ENCODE measurements at places on chromosomes 2 and 18.

DNA sequence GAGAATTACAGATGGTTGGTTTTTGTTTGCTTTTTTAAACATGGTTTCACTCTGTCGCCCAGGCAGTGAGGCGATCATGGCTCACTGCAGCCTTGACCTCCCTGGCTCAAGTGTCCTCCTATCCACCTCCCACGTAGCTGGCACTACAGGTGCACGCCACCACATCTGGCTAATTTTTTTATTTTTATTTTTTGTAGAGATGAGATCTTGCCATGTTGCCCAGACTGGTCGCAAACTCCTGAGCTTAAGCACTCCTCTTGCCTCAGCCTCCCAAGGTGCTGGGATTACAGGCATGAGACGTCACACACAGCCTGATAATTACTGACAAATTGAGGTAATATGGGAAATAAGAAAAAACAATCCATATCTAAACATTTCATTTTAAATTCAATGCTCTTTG is 110.5 kb upstream of the ZSWIM2 start:
- DNase-seq, result no peak

GRCh38 chr2:201363857-201364560 is 6.9 kb upstream of the FLACC1 start:
- peak; percentile 73 for DNase-seq

DNA sequence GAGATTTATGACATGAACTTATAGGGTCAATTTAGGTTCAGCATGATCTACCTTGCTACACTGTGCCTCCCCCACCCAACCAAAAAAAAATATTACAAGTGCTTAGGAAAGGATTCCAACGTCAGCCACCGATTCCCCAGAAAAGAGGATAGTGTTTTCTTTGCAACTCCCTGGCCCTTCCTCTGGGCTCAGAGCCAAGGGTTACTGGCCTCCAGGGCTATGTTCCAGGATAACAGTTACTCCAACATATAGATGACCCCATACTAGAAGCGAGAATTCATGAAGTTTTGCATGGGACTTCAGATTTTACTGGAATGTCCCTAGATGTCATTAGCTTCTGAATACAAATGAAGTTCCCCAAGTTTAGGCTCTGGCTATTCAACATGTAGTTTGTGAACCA is 172.1 kb downstream of the UPP2 start:
- no peak for DNase-seq

GRCh38 chr2:190535121-190535439 is 558 bp upstream of the NEMP2 start:
- DNase-seq, result no peak

DNA sequence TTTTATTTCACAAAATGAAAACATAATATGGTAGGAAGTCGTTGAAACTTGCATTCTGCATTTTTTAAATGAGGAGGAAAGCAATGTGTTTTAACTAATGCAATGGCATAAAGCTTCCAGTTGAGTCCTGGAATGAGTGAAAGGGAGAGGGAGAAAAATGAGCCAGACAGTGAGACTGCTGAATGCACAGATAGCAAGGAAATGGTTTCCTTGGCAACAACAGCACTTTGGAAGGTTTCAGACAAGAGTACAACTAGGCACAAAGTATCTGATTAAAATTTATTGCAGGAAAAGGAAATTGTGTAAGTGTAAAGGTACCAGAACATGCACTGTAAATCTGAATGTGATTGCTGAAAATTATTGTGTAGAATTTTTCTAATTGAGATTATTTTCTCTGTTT is 320.1 kb upstream of the KYNU start:
- DNase-seq, result peak; percentile 2

- no peak for DNase-seq
Measured at GRCh38 chr2:136324966-136325365, 207.0 kb upstream of the CXCR4 start.

DNA sequence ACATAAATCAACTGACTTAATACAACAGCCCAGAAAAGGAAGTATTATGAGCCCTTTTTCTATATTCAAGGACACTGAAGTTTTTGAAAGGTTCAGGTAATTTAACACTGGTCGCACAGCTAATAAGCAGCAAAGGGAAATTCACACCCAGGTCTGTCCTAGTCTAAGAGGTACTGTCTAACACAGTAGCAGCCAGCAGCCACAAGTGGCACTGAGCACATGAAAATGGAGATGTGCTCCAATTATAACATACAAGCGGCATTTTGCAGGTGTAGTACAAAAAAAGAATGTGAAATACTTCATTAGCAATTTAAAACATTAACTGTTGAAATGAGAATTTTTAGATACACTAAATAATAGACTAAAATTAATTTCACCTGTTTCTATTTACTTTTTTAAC is 23.4 kb downstream of the SPRED2 start:
- DNase-seq, result no peak

DNA sequence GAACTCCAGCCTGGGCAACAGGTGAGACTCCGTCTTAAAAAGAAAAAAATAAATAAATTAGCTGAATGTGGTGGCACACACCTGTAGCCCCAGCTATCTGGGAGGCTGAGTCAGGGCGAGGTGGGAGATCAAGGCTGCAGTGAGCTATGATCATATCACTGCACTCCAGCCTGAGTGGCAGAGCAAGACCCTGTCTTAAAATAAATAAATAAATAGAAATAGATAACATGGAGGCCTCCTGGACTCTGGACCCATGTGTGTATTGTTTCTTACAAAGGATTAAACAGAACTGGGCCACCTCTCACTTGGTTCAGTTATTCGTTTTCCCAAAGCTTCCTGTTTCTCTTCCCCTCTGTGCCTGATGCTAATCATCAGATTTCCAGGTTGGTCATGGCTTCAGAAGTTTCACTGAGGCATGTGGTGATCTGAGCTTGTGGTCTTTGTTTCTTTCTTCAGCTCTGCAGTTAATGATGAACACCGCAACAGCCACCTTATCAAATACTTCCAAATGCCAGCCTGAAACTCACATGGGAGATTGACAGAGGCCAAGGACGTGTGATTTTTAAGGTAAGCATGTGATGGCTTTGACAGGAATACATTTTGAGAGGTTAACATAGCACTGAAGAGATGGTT is 83.3 kb upstream of the MAP4K4 start:
- no peak for DNase-seq

- no peak for DNase-seq
Measured at GRCh38 chr2:100070078-100070477, 72.3 kb downstream of the AFF3 start.

DNA sequence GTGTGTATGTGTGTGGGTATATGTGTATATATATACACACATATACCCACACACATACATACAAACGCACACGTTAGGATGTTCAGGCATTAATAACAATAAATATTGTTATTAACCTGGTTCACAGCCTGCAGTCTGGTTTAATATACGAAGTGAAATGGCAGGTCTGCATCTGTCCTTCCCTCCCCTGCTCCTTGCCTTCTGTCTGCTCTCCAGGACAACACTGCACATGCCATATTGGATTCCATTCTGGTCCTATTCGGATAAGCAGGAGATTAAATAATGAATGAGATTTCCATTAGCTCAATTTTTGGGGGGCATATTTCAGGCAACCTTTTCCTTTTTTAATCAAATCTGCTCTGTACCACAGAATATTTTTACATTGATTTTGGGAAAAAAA is 158.0 kb downstream of the CELF4 start:
- DNase-seq, result no peak

DNA sequence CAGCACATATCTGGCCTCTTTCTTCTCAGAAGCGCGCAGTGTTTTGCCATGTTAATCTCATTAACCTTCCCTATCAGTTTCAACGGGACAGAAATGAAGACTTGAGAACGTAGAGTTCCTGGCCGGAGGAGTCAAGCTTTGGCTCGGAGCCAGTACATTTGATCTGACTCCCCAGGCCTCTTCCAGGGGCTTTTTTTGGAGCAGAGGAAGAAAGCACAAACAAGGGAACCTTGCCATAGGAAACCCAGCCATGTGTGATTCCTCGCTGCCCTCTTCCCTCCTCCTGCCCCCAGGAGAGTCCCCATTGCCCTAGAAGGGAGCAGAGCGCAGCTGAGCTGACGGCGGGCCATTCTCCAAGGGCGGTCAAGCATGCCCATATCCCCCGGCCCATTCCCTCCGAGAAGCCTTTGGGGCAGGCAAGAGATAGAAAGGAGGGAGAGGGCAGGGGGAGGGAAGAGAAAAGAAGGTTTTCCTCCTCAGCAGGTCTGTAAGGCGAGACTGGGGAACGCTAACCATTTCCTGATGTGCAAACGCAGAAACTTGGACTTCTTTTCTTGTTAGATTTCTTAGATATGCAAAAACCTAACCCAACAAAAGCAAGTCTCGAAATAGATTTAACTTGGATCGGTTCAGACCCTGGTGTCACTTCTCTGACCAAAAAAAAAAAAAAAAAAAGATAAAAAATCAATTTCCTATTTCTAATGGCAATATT is 63.7 kb upstream of the POU3F3 start:
- DNase-seq, result peak; percentile 6

GRCh38 chr2:234257859-234258561 is 207.5 kb downstream of the SPP2 start:
- DNase-seq, result peak; percentile 96

Data from fibroblast of pulmonary artery (primary cell).